ENCODE measurements at places on chromosomes 6 and 20.

DNA sequence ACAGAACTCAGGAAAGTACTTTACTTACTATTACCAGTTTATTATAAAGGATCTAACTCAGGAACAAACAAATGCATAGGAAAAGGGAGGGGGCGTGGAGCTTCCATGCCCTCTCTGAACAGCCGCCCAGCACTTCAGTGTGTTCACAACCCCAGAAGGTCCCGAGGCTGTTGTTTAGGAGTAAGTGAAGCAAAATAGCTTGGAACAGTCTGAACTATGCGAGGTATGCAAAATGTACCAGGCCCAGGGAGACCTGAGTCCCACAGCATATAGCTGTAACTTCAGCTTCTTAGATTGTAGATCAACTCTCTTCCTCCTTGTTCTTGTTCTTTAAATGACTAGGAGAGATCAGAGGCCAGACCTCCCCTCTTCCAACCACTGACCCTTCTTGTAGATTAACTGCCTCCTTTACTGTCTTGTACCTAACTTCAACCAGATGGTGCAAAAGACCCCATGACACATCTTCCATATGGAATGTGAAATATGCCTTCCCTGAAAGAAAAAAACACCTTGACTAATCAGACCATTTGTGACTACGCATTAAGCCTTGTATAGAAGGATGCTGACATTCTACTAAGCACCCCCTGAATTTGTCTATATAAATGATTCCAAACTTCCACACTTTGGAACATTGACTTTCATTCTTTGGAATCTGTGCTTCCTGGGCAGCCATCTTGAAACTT is 98.8 kb upstream of the SNX9 start:
- no peak for DNase-seq

- no peak for DNase-seq
Observed at GRCh38 chr6:83462524-83462923, 31.7 kb upstream of the ME1 start.

DNA sequence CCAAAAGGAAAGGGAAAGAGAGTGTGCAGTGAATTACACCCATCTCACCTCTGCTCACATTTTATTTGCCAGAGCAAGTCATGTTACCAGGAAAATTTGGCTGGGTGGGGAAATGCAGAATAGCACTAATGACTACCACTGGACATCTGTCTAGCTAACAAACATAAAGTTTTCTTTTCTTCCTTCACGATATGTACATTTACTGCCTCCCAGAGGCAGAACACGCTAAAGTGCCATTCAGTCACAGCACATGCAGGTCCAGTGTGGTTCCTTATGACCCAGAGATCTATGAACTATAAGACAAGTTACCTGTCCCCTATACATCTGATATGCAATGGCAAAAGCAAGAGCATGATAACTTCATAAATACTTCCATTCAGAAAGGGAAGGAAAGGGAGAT is 194.1 kb downstream of the OGFRL1 start:
- no peak for DNase-seq

DNA sequence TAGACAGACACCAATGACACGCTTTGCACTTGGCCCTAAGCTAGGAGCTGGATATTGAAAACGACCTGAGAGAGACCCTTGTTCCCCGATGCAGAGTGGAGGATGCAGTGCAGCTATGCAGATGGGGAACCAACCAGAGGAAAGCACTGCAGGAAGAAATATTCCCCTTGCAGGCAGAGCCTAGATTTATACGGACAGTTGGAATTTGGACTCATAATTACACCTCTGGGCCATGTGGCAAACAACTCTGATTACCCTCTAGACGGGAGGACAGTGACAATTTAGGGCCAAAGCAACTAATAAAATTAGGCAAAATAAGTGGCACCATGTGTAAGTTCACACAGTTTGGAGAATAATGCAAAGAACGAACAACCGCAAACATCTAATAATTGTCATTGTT is 12.3 kb downstream of the PMEPA1 start:
- DNase-seq: no peak

DNA sequence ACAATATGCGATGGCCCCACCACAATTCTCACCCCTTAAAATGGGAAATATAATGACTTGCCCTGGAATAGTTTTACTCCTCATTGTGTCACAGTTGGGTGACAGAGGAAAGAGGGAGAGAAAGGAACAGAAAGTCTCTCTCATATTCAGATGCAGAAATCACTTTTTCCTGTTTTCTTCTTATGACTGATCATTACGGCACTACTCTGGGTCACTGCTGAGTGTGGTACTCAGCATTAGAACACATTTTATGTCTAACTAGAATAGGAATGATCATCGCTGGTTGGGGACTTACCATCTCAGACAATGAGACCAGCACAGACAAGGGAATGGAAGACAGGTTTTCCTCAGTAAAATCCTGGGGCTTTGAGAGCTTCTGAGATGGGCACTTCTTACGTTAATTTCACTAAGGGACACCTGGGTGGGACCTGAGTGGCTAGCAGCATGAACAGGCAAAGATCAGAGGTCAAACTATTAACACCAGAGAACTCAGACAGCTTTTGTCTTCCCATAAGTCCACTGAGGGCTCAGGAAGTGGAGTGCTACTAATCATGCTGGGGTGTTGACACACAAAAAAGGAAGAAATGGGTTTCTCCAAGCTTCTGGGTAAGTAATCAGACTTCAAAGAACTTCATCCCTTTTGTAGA is 54.9 kb upstream of the ARHGAP18 start:
- DNase-seq: no peak

- no peak for DNase-seq
Observed at GRCh38 chr6:32192608-32193039, at the start of gene GPSM3. Gene GPSM3 (minus strand): TSS chr6:32192643. CDS start chr6:32192513, 130 bp downstream.

DNA sequence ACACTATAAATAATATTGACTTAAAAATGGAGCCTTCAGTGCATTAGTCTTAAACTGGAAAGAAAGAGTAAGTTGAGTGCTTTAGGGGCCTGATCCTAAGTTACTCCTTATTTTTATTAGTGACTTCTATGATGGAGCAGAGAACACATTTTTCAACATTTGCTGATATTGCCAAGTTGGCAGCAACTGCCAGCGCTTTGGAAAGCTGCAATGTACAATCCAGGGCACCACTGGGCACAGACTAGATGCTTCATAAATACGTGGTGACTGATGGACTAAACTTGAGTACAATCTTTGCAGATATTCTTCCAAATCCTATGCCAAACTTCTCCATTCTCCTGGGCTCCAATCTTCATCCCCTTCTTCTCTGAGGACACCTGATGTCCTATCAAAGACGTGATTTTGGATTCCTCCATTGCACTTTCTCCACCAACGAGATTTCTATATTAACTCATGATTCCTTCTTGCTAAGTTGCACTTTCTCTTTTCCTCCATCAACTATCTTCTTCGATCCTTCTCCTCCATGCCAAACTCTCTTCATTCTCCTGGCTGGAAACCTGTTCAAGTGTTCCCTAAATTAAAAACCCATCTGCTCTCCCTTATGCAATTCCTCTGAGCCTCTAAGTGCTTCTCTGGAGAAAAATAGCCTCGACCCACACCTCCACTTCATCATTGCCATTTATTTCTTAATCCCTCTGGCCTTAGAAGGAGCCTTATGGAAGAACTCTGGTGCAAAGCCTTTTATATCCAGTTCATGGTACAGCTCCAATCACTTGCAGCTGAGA is 28.5 kb upstream of the PAK5 start:
- no peak for DNase-seq

GRCh38 chr6:170045563-170045960 is 245.3 kb downstream of the DLL1 start:
- DNase-seq: no peak

GRCh38 chr20:34017610-34018009 is 23.9 kb downstream of the RALY start:
- DNase-seq: no peak

DNA sequence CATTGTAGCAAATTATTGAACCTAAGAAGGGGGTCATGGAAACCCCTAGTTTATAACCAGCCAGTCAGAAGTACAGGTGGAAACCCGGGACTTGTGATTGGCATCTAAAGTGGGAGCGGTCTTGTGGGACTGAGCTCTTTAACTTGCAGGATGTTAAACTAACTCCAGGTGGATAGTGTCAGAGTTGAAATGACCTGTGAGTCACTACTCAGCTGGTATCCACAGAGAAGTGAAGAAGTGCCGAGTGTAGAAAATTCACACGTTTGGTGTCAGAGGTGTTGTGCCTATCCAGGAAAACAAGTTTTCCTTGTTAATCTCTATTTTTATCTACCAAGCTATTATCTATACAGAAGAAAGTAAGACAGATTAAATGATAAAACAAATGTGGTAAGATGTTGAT is 179.7 kb downstream of the ADGRG6 start:
- DNase-seq: no peak

GRCh38 chr20:56111961-56112730 is 106.8 kb upstream of the CBLN4 start:
- DNase-seq: no peak

- no peak for DNase-seq
Observed at GRCh38 chr6:94639564-94639963, 937.8 kb upstream of the MANEA start.

- no peak for DNase-seq
Observed at GRCh38 chr6:107319906-107320530, 139.3 kb downstream of the PDSS2 start.

DNA sequence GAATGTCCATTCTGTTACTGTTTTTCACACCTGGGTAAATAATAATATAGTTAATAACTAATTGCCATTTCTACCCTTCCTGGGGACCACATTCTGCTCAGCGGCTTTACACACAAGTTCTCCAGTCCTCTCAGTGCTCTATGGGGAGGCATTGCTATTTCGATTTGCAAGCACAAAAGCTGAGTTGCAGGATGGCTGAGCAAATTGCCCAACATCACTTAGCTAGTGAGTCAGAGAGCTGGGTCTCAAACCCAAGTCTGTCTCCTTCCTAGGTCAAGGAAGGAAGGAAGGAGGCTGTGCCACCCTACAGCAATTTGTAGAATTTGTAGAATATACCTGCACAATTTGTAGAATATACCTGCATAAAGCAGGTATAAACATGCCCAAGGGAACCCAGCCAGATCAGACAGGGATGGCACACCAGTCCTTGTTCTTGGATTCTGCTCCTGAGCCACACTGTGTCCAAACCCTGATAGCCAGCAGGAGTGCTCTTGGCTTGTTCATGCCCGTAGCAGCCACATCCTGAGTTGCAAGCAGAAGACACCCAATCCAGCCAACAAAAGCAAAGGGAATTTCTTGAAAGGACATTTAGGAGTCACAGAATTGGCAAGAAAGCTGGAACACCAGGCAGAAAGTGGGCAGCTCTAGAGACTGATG is 56.9 kb downstream of the LY86 start:
- DNase-seq: no peak

DNA sequence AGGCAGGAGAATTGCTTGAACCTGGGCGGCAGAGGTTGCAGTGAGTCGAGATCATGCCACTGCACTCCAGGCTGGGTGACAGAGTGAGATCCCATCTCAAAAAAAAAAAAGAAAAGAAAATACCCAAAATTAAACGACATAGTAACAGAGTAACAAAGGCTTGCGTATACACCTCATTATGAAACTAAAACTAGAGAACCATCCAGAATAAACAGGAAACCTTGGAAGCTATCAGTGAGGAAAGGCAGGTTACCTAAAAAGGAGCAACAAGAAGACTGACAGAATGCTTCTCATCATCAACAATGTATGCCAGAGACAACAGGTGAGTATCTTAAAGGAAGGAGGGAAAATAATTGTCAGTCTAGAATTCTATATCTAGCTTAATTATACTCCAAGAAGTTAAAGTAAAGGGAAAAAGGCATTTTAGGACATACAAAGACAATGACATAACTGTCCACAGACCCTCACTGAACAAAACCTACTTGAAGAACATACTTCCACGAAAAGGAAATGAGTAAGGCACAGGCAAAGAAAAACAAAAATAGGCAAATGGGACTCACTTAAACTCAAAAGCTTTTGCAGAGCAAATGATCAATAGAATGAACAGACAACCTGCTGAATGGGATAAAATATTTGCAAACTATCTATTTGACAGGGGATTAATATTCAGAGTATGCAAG is 64.1 kb upstream of the NT5E start:
- no peak for DNase-seq
